ENCODE measurements at places on chromosomes 6 and 20.

DNA sequence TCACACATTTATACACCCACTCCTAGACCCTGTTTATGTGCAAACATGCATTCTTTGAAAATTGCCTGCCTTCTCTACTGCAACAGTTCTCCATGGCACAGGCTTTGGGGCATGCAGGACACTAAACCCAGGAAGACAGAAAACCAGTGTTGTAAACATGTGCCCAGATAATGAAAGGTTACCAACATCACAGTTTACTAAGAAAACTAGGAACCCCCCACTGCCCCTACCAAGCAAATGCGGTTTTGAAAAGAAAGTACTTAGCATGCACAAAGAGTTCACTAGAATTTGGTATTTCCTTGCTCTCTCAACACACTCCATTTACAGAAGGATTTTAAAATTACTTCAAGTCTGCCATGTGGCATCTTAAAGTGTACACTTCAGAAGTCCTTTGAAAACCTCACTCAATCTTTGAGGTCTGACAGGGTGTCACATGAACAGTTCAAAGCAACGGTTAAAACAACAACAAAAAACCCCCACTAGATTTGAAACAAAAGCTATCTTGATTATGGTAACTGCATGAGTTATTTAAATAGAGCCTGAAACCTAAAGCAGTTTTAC is 245.0 kb downstream of the GMPR start:
- DNase-seq, result no peak

DNA sequence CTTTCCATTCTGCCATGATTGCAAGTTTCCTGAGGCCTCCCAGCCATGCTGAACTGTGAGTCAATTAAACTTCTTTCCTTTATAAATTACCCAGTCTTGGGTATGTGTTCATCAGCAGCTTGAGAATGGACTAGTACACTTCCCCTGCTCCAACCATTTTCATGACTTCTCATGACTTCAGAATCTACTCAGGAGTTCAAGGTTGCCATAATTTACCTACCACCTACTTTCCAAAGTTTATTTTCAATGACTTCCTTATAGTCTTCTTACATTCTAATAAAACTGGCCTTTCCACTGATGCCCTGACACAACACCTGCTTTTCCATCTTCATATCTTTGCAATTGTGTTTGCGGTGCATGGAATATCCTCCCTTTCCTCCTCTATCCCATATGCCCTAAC is 31.2 kb upstream of the PKIB start:
- DNase-seq, result no peak

- no peak for DNase-seq
These were observed 31.9 kb downstream of the PLCG1 start for GRCh38 chr20:41169162-41169690.

DNA sequence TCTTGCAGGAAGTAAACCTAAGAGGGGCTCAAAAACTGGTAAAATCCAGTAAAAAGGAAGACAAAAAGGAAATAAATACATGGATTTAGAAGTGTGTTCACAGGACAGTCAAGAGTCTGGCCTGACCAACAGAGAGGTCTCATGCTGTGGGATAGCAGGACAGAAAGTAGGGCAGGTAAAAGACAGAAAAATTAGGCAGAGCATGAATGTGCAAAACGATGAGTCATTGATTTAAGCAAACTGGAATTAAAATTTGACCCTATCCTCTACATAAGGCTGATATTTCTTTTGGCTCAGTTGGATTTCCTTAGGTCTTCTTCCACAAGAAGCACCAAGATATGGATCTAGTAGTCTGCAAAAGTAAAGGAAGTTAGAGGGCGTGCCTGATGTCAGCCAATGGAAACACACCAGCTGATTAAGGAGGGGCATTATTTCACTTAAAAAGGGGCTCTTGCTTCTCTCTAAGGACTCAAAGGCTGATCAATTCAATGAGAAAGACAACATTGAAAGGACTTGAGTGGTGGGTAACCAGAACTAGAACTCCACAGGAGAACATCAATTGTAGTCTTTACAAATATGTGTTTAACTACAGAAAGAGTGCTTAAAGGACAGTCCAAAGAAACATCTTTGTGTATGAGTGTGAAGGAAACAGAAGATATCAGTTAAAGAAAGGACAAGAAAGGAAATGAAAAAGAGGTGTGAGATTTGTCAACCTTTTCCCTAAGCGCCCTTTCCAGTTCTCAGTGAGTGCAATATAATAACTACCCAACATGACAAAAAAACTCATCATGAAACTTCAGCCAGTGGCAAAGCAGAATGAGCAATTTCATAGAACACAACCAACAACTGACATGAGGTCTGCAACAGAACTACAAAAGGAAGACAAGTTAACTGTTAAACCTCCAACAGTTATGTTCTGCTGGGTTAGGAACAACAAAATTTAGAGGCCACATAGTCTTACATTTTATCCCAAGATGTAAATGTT is 19.4 kb upstream of the MYB start:
- no peak for DNase-seq

- no peak for DNase-seq
These were observed 12.3 kb upstream of the CBFA2T2 start for GRCh38 chr20:33477386-33478234.
